Stimulated activated CD4-positive, alpha-beta T cell treated with anti-CD3 and anti-CD28 coated beads, Interleukin-2, amount 100 ng/mL, for 4 hours (primary cell): ENCODE measurements at places on chromosomes 4 and X.

DNA sequence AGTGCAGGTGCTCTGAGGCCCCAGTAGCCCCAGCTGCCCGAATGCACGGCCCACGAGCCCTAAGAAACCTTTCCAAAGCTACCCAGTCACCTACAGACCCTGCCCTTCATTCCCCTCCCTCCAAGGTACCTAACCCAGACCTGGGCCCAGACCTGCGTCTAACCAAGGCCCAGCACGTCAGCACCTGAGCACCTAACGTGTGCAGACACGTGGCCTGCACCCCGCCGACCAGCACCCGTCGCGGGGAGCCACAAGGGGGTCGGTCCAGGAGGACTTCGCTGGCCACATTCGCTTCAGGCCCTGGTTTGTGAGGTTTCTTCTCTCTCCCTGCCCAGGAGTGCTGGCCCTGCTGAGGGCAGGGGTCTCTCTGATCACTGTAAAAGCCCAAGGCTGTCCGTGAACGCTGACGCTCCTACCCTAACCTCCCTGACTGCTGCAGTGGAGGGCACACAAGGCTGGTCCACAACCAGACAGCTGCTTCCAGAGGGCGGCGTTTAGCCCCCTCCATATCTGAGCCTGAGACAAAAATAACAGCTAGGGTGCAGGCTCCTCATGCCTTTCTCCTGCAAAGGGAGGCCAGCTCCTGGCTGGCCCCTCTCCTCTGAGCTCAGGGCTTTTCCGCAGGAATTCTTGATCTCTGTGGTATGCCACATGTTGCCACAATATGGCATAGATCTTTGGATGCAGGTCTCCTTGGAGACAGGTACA, 31.8 kb downstream of the WDR1 start:
- DNase-seq: no peak

GRCh38 chrX:135520553-135521404, at the start of gene INTS6L:
Gene INTS6L, plus strand, starts transcription at chrX:135520660. Its CDS starts 333 bp downstream, at chrX:135520993.
- peak; percentile 75 for DNase-seq

DNA sequence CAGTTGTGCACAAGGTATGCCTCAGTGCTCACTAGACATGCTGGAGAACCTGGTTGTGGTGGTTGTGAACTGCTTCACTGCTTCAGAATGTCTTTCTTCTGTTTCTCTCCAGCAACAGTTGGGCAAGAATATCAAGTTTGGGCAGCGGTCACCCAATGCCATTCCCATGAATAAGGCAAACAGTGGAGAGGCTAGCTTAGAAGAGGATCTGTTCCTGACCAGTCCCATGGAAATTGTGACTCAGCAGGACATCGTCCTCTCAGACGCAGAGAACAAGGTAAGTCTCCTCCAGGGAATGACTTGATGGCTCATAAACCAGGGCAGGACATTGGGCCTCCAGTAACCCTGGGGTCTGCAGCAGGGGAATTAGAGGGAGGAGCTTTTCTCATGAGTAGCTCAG, 79.9 kb downstream of the AASDH start:
- DNase-seq: no peak

DNA sequence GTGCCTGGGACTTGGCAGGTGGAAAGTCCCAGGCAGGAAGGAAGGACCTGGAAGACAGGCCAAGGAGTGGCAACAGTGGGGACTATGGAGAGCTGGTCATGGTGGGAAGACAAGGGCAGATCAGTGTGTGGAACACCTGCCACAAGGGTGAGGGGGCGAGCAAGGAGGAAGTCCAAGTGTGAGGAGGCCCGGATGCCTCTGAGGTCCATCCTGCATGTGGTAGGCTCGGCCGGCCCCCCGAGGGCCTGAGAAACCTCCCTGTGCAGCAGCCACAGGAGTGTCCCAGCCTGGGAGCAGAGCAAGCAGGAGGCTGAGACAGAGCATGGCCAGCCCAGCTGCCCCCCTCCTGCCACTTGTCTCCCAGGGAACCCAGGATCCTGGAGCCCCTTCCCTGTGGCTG, 40.5 kb upstream of the PSAPL1 start:
- no peak for DNase-seq

GRCh38 chr4:168398188-168398587, 79.6 kb upstream of the DDX60 start:
- DNase-seq: no peak

GRCh38 chr4:15294202-15294601, 133.6 kb upstream of the C1QTNF7 start:
- no peak for DNase-seq

- no peak for DNase-seq
These were observed 393.5 kb upstream of the GRIA3 start for GRCh38 chrX:122790376-122791095.

DNA sequence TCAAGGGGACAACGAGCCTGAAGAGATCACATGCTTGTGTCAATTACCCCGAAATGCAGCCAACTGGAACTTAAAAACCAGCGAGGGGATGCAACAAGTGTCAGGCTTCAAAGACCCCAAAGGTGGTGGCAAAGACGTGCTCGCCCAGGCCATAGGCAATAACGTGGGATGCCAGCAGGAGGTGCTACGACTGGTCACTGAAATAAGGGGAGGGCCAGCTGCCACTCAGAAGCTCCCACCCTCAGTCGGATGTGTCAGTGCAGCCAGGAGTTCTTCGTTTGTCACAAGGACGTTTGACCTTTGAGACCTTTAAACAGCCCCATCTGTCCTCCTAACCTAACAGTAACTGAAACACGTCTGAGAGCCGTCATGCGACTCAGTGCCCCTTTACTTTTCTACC, 556.8 kb upstream of the PCDH10 start:
- DNase-seq: no peak

- no peak for DNase-seq
These were observed 6.6 kb upstream of the CLDN24 start for GRCh38 chr4:183328832-183329231.

GRCh38 chrX:108309144-108309543, 129.1 kb downstream of the COL4A6 start:
- DNase-seq: no peak

- no peak for DNase-seq
These were observed 43.6 kb downstream of the UNC5C start for GRCh38 chr4:95505151-95505550.

GRCh38 chr4:177441061-177441802, 1.0 kb downstream of the AGA start:
- no peak for DNase-seq

- DNase-seq: no peak
These were observed 349.9 kb downstream of the FSTL5 start for GRCh38 chr4:161813889-161814288.

GRCh38 chr4:146260521-146260920, 46.2 kb downstream of the REELD1 start:
- DNase-seq: no peak

DNA sequence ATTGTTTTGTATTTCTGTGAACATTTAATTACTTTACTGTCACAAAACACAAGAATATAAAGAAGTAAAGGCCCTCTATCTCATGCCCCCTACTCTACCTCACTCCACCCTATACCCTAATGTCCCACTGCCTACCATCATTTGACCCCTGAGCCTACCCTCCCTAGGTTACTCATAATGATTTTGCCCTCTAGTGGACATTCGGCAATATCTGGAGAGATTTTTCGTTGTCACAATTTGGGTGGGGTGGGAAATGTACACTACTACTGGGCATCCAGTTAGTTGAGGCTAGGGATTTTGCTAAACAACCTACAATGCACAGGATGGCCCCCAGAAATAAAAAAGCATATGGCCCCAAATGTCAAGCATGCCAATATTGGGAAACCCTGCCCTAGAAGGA, 10.2 kb downstream of the TEX13A start:
- no peak for DNase-seq

GRCh38 chr4:5040856-5041620, 10.2 kb upstream of the STK32B start:
- DNase-seq: no peak

GRCh38 chr4:173934201-173934600, 349.3 kb downstream of the FBXO8 start:
- no peak for DNase-seq

GRCh38 chr4:144711700-144712456, 65.9 kb downstream of the HHIP start:
- no peak for DNase-seq

- no peak for DNase-seq
These were observed 51.5 kb downstream of the TSPAN5 start for GRCh38 chr4:98606894-98607293.

DNA sequence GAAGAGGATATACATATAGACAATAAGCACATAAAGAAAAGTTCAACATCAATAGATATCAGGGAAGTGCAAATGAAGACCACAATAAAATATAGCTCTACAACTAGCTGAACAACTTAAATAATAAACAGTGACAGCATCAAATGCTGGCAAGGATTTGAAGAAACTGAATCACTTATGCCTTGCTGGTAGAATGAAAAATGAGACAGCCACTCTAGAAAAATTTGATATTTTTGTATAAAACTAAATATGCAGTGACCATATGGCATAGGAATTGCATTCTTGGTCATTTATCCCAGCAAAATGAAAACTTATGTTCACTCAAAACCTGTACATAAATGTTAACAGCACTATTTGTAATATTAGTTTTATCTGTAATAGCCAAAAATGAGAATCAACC, 1102.0 kb downstream of the C4orf33 start:
- DNase-seq: no peak

- DNase-seq: no peak
These were observed 91.7 kb upstream of the HPF1 start for GRCh38 chr4:169849456-169849855.
